Right kidney (tissue), 9 donors: ENCODE measurements at places on chromosomes 2 and 18.

DNA sequence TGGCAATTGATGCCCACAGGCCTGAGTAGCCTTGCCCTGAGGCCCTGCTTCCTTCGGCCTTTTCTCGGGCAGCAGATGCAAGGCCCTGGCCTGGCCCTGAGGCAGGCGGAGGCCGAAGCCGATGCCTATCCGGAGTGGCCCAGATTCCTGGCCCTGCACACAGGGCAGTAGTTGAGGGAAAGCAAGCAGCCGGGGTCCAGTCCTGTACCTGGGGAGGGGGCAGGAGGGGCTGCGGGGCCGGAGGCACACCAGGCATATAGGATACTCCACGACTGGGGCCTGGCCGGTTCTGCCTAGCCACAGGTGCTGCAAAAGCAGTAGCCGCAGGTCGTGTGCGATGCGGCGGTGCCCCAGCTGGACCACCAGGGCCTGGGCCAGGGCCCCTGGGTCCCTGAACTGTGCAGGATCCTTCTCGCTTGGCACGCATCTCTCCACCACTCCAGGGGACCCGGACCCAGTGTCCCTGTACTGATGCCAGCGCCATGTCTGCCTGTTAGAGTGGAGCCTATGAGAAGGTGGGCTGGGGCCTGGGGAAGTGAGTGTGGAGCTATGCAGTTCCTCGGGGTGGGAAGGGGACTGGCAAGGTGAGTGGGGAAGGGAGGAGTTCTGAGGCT lies 1.8 kb downstream of the PRR30 start:
- no peak for DNase-seq

- DNase-seq = no peak
Measured at GRCh38 chr2:214135966-214136365, 274.9 kb upstream of the VWC2L start.

DNA sequence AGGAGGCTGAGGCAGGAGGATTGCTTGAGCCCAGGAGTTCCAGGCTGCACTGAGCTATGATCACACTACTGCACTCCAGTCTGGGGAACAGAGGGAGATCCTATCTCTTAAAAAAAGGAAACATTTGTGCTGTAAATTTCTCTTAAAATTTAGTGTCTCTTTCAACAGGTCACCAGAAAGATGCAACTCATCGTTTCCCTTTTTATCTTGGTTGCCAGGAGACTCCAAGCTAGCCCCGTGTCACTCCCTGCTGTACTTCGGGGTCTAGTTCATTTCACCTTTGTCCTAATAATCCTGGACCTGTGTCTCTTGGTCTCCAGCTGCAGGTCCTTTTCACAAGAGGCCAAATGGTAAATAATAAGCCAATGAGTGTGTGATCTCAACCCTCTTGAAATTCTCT lies 7.1 kb downstream of the HS1BP3 start:
- DNase-seq = no peak

DNA sequence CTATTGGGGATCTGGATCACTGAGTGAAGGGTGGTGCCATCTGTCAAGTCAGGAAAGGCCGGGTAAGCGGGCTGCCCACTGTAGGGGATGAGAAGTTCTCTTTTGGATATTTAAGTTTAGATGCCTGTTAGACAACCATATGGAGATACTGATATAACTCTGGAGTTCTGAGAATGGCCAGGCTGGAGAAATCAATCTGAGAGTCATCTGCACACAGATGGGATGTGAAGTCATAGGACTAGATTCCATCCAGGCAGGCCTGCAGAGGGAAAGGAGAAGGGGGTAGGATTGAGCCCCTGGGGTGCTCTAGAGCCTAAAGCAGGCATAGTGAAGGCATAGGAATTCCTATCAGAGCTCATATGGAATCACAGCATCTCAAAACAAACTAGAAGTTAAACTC lies 30.1 kb downstream of the SPRED2 start:
- no peak for DNase-seq

- DNase-seq = peak; percentile 82
Measured at GRCh38 chr18:22348521-22349316, 69.0 kb downstream of the CTAGE1 start.

GRCh38 chr2:55618025-55618274 lies 528 bp upstream of the PPP4R3B start:
- no peak for DNase-seq

GRCh38 chr2:186325827-186326535 lies 160.1 kb upstream of the ZC3H15 start:
- DNase-seq = no peak

DNA sequence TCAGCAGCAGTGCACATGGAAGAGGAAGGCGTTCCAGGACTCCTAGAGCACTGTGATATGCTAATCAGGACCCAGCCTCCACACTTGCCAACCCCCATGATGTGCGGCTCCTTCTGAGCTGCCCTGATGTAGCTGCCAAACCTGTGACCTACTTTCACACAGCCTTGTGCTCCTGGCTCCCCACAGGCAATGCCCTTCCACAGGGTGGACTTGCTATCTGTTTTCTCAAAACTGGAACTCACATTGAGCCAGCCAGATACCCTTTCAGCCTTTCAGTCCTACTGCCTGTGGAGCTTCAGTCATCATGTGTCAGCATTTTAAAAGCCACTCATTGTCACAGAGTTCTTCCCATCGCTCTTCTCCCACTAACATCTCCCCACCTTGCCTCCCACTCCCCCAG lies 181.6 kb downstream of the AFF3 start:
- no peak for DNase-seq

- DNase-seq = no peak
Measured at GRCh38 chr2:197356136-197356535, 45.6 kb upstream of the ANKRD44 start.

- DNase-seq = no peak
Measured at GRCh38 chr2:183037074-183037552, 1.1 kb downstream of the NCKAP1 start.

DNA sequence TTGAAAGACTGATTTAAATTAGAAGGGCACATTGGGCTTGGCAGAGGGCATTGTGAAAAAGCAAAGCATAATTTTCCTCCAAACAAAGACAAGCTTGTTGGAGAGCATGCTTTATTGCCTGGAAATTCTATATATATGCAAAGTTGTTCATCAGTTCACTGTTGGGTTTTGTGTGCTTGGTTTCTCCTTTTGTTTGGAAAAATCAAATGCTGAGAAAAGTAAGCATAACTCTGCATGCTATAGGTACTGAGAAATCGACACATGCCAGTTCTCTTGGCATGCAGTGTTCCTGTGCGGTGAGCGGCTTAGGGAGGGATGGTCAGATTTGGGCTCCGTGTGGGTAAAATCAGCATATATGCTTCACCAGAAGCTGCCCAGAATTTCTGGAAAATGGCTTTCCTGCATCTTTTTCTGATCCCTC lies 161.0 kb downstream of the RAPGEF4 start:
- no peak for DNase-seq

DNA sequence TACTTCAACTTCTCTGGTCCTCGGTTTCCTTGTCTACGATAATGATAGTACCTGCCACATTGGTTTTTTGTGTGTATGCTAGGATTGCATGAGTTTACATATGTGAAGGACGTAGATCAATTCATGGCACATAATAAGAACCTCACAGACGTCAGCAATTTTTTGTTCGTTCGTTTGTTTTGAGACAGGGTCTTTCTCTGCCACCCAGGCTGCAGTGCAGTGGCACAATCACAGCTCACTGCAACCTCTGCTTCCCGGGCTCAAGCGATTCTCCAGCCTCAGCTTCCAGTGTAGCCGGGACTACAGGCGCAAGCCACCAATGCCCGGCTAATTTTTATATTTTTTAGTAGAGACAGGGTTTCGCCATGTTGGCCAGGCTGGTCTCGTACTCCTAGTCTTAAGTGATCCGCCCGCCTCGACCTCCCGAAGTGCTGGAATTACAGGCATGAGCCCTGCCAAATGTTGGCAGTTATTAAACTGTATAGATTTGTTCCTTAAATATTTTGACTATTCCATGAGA lies 756 bp upstream of the SLC35F5 start:
- no peak for DNase-seq

DNA sequence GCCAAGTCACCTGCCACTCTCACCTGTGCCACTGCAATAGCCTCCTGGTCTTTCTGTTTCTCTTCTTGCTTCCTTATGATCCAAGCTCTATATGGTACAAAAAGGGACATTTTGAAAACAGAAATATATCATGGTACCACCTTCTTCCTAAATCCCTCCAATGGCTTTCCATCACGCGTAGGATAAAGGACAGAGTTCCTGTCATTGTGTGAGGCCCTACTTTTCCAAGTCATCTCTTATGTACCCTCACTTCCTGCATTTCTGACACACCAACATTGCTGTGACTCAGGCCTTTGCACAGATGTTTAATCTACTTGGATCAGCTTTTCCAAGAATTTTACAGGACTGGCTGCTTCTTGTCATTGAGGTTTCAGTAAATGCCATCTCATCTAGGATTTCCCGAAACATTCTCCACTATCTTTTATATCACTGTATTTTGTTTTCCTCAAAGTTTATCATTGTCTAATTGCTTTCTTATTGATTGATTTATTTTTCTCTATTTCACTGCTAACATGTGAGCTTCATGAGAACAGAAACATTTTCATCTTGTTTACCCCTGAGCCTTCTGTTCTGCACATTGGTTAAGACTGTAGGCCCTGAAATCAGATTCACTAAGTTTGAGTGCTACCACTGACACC lies 426.1 kb upstream of the FANCL start:
- no peak for DNase-seq
